ENCODE measurements at places on chromosomes 7 and 10. TPM values are rescaled to one million over a fixed set of nuclear protein-coding genes. Genes with fewer than 3 reads are reported as not detected.

Gene TMEM213
- total RNA-seq: not detected

Gene MBLAC1
- 5.0 TPM for total RNA-seq

Gene PAPOLB
- total RNA-seq: 0.42 TPM

Gene GPR22
- not detected for total RNA-seq

Gene CLEC5A
- not detected for total RNA-seq

Gene VPS26A
- 41.6 TPM for total RNA-seq

Gene GPR37
- total RNA-seq: 8.5 TPM

Gene CLCN1
- total RNA-seq: 0.23 TPM

Gene NUTM2A
- total RNA-seq: 0.27 TPM

Gene TCAF2
- total RNA-seq: 0.28 TPM

Gene SOSTDC1
- total RNA-seq: 0.70 TPM

Gene CUTC
- total RNA-seq: 25.8 TPM

GRCh38 chr7:7122033-7122478 is 60.3 kb upstream of the C1GALT1 start:
- no peak overlapping the region for H3K27ac ChIP-seq
- no peak overlapping the region for H3K4me3 ChIP-seq
- H3K36me3 ChIP-seq: no peaks in the 10 kb centered on the region
- H3K4me1 ChIP-seq: no peaks in the 10 kb centered on the region

DNA sequence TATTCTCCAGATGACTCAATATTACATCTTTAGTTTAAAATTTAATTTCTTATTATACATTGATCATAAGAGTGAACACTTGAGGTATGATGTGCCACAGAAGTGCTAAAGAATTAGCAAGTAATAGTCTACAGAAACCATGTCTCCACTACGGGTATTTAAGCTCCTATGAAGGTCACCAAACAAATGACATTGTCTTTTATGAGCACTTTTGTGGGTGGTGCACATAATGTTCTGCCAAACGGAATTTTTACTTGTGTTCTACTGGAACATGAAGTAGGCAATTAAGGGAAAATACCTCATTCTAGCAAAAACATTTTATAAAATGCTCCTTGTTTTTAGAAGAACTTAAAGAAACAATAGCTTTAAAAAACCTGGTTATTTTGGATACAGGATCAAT is 27.4 kb upstream of the CUBN start:
- no peaks in the 10 kb centered on the region for H3K4me1 ChIP-seq
- H3K27ac ChIP-seq: no peak overlapping the region

DNA sequence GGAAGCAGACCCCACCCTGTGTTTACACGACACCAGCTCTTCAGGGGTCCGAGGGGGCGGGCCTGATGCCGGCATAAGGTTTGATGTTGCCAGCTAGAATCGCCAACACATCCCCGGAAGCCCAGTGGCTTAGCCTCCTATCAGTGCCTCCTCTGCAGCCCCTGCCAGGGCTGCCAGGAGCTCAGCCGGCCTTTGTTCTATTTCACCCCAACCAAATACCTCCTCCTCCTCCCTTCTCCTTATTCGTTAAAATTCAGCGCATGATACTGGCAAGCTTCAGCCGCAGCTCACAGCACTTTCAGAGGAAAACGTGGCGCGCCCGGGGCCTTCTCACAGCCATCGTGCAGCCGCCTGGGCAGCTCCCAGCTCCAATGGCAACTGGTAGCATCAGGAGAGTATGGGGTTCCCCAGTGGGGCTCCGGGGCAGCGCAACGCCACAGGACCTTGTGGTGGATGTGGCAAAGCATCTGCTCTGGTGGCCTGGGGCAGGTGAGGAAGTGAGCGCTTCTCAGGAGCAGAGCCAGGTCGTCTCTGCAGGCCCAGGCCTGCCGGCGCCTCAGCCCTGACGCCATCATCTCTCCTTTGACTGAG is 176.4 kb upstream of the RHEB start:
- no peak overlapping the region for H3K27ac ChIP-seq
- H3K27me3 ChIP-seq: no peaks in the 10 kb centered on the region
- DNase-seq: no peak
- H3K4me1 ChIP-seq: no peaks in the 10 kb centered on the region
- no peaks in the 10 kb centered on the region for H3K36me3 ChIP-seq
- no peak overlapping the region for H3K4me3 ChIP-seq

DNA sequence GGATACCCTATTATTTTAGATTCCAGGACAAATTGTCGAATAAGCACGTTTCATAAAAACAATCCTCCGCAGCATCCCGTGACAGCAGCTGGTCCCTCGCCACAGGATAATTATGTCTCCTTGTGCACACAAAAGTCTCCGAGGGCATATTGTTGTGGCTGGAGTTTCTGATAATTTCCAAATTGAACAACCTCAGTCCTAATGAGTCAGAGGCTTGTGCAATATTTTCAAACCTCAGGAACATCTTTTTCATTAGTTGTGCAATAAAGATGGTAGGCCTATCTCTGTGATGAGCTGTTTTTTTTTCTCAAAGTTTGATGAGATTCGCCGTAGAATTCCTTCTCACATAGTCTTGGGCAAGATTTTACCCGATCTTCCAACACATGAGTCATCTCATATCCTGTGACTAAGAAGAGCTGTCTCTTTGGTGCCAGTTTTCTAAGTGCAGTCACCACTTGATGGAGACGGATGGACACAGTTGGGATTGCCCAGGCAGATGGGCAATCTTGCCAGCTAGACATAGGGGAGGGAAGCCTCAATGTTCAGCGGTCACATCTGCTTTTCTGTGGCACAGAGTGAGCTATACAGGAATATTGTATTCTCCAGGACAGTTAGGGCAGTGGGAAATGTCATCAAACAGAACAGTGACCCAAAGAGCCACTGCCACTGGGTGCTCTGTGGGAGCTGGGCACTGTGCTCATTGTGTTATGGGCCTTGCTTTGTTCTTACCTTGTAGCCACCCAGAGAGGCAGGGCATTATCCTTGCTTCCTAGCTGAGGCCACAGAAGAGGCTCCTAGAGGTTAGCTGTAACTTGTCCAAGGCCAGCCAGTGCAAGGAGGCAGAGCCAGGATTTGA is 7.8 kb downstream of the HTRA1 start:
- H3K36me3 ChIP-seq: no peaks in the 10 kb centered on the region
- 0 out of 2 replicates have a peak, but pooled peaks cover 3% of the 10 kb centered on the region for H3K27me3 ChIP-seq
- H3K4me3 ChIP-seq: no peak overlapping the region
- no peak overlapping the region for H3K27ac ChIP-seq

- no peaks in the 10 kb centered on the region for H3K27me3 ChIP-seq
- no peaks in the 10 kb centered on the region for H3K36me3 ChIP-seq
- no peak overlapping the region for H3K27ac ChIP-seq
- no peak overlapping the region for H3K4me3 ChIP-seq
- DNase-seq: no peak
Measured at GRCh38 chr10:8967061-8967460, 912.6 kb downstream of the GATA3 start.

GRCh38 chr7:33130184-33130583 is 820 bp downstream of the BBS9 start:
- H3K4me1 ChIP-seq: peaks cover 6% of the 10 kb centered on the region
- H3K27me3 ChIP-seq: no peaks in the 10 kb centered on the region
- peak; percentile 18 for DNase-seq
- H3K36me3 ChIP-seq: no peaks in the 10 kb centered on the region

DNA sequence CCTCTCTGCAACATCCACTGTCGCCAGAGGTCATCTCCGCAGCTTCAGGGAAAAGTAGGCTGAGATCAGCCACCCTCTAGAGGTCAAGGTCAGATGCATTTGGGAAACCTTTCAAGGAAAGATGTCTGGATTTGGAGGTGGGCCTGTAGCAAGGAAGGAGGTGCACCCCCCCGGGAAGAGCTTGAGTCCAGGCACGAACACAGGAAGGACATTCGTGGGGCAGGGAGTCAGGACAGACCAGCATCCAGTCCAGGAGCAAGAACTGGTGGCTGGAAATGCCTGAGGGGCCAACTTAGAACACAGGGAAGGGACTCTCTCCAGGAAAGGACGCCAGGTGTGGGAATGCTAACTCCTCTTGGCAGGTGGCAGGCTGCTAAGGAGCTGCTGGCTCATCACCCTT is 614.1 kb upstream of the MGMT start:
- no peaks in the 10 kb centered on the region for H3K36me3 ChIP-seq
- H3K4me1 ChIP-seq: 0 out of 2 replicates have a peak, but pooled peaks cover 4% of the 10 kb centered on the region
- no peak overlapping the region for H3K27ac ChIP-seq
- DNase-seq: no peak
- no peak overlapping the region for H3K4me3 ChIP-seq

DNA sequence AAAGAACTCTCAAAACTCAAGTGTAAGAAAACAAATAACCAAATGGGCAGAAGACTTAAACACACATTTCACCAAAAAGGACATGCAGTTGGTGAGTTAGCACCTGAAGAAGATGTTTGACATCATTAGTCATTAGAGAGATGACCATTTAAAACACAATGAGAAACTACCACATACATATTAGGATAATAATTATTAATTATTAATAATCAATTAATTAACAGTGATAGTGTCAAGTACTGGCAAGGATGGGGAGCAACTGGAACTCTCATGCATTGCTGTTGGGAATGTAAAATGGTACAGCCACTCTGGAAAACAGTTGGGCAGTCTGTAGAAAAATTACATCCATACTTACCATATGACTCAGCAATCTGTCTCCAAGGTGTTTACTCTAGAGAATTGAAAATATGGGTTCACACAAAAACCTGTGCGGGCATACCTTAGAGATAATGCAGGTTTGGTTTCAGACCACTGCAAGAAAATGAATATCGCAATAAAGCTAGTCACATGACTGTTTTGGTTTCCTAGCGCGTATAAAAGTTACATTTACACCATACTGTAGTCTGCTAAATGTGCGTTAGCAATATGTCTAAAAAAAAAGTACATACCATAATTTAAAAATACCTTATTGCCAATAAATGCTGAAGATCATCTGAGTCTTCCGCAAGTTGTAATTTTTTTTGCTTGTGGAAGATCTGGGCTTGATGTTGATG is 30.3 kb downstream of the ARID5B start:
- H3K4me3 ChIP-seq: no peak overlapping the region
- H3K27me3 ChIP-seq: no peaks in the 10 kb centered on the region
- no peak for DNase-seq

DNA sequence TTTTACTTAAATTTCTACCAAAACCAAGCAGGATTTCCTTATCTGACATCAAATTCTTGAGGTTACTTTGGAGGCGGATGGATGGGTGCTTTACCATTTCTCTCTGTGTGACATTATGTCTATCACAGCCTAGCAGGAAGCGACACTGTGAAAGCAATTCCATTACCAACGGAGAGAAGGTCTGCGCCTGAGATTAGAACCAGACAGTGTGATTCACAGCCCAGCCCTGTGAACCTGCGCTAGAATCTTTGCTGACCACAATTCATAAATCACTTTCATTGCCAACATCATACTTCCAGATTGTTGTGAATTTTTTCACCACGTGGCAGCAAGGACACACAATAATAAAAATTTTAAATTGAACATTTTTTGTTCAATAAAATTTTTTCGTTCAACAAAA is 126.5 kb downstream of the CUBN start:
- H3K4me3 ChIP-seq: no peak overlapping the region
- no peaks in the 10 kb centered on the region for H3K36me3 ChIP-seq
- DNase-seq: no peak
- H3K4me1 ChIP-seq: no peaks in the 10 kb centered on the region
- no peak overlapping the region for H3K27ac ChIP-seq
- no peaks in the 10 kb centered on the region for H3K27me3 ChIP-seq

DNA sequence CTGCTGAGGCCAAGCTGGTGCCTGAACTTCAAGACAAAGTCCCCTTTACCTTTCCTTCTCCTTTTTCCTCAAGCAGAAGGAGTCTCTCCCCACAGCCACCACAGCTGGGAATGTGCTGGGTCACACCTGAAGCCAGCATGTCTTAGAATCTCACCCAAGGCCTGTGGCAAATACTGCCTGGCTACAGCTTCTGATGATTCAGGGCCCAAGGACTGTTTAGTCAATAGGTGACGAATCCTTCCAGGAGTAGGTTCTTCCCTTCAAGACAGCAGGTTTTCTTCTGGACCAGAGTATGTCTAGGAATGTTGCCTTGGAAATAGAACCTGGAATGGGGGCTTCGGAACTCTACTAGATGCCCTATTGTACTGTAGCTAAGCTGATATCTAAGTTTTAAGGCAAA is 374.6 kb downstream of the KIF20B start:
- H3K4me1 ChIP-seq: no peaks in the 10 kb centered on the region
- H3K36me3 ChIP-seq: peaks cover 81% of the 10 kb centered on the region
- H3K27me3 ChIP-seq: no peaks in the 10 kb centered on the region
- H3K27ac ChIP-seq: no peak overlapping the region
- DNase-seq: no peak

DNA sequence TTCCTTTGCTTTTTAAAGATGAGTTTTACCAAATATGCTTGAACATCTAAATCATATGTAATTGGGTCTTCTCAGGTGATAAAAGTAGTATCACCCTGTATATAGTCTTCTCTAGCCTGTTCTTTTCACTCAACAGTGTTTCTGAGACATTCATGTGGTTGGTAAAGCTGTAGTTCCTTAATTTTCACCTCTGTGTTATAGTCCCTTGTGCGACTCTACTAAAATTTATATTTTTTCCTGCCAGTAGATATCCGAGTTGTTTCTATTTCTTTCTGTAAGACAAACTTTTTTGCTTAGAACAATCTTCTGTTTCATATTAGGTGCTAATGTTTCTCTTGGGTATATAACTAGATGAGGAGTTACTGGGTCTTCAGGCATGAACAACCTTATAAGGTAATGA is 35.6 kb downstream of the SYPL1 start:
- H3K4me1 ChIP-seq: peaks cover 10% of the 10 kb centered on the region
- no peak overlapping the region for H3K27ac ChIP-seq
- H3K36me3 ChIP-seq: no peaks in the 10 kb centered on the region
- no peak overlapping the region for H3K4me3 ChIP-seq
- DNase-seq: no peak
- no peaks in the 10 kb centered on the region for H3K27me3 ChIP-seq

GRCh38 chr10:17406036-17406834 is 48.2 kb downstream of the ST8SIA6 start:
- no peaks in the 10 kb centered on the region for H3K36me3 ChIP-seq
- no peaks in the 10 kb centered on the region for H3K27me3 ChIP-seq

GRCh38 chr7:30652132-30652531 is 30.1 kb downstream of the CRHR2 start:
- H3K4me3 ChIP-seq: no peak overlapping the region
- no peaks in the 10 kb centered on the region for H3K36me3 ChIP-seq
- H3K27ac ChIP-seq: no peak overlapping the region
- no peaks in the 10 kb centered on the region for H3K27me3 ChIP-seq

DNA sequence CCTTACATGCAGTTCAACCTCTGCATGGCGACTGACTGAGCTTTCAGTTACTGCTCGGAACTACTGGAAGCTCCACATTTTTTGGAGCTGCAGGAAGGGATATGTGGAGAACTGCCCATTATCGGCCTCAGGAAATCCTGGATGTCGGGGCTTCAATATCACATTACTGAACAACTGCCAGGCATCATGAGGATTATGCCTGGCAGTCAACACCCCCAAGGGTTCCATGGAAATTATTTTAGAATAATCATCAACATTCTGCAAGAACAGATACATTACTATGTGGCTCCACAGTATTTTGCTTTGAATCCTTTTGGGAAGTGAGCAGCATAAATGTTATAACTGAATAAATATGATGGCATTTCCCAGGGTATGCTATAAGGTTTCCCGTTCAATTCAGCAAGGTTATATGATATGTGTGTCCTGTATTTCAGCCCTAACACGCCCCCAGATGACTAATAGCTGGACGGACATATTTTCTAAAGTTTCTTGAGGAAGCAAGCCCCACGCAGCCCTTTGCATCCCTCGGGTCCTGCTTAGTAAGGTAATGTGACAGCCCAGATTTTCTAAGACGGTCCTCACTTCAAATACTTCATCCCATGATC is 53.0 kb upstream of the OPALIN start:
- no peak overlapping the region for H3K4me3 ChIP-seq
- no peaks in the 10 kb centered on the region for H3K27me3 ChIP-seq
- no peaks in the 10 kb centered on the region for H3K36me3 ChIP-seq
- H3K27ac ChIP-seq: no peak overlapping the region
- no peaks in the 10 kb centered on the region for H3K4me1 ChIP-seq
- DNase-seq: no peak

All from GM23338 (cell line).